ENCODE measurements at places on chromosomes 12 and 14.
A peak's percentile ranks its signal among the peaks of the same experiment; 100 is the strongest.

DNA sequence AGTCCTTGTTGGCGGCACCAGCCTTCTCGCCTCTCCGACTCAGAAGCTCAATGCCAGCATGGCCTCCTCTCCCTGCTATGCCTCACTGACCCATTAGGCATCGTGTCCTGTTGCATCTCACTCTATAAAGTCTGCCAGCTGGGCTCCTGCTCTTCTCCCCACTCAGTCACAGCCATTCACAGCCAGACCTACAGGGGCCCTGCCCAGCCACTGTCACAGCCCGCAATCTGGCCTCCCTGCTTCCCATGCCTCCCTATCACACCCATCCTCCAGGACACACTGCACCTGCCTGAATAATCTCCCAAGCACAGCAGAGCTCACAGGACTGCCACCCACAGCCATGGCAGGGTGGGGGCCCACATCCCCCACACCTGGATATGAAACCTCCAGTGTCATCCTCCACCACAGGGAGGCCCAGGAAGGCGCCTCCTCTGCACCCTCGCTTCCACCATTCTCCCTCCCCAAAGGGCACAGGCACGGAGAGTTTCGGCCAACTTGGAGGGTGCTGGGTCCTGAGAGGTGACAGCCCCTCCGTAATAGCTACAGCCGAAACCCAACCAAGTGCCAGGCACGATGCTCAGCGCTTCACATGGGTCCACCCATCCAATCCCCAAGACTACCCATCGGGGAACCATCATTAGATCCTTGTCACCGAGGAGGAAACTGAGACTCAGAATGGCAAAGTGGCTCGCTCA is 370.3 kb downstream of the BCL11B start:
- no peak for DNase-seq

DNA sequence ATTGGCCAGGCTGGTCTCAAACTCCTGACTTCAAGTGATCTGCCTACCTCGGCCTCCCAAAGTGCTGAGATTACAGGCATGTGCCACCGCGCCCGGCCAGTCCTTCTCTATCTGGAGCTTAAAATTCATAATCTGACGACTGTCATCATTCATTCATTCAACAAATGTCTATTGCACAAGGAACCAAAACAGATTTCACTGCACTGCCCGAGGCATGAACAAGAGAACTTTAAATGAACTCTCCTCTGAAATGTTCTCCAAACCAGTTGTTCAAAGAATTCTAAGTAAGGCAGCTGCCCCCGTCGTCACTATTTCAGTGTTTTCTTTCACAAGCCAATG is 44.8 kb upstream of the METAP2 start:
- DNase-seq, result no peak

GRCh38 chr14:100076606-100077005 is 11.4 kb downstream of the EVL start:
- no peak for DNase-seq

GRCh38 chr12:89103831-89104230 is 248.5 kb downstream of the DUSP6 start:
- DNase-seq, result no peak

GRCh38 chr12:15827136-15827535 is 37.9 kb upstream of the EPS8 start:
- no peak for DNase-seq

DNA sequence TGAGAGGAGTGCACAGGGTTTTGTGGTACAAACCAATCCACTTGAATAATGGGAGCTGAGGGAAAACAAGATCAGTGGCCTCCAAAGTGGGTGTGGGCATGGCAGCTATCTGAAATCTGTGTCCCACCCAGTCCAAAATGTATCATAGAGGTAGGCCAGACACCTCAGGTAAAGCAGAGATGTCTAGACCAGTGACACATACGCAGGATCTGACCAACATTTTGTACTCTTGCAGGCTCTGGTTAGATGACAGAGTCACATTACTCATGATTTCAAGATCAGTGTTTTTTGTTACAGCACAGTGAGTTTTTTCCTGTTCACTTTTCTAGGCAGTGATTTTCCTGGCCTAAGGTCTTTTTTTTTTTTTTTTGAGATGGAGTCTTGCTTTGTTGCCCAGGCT is 211.8 kb downstream of the PCNX1 start:
- DNase-seq, result no peak

GRCh38 chr14:53942970-53943750 is 13.5 kb downstream of the BMP4 start:
- no peak for DNase-seq

GRCh38 chr14:95522556-95522955 is 6.1 kb upstream of the SYNE3 start:
- no peak for DNase-seq

GRCh38 chr14:89801136-89801535 is 153.4 kb downstream of the EFCAB11 start:
- DNase-seq, result no peak

DNA sequence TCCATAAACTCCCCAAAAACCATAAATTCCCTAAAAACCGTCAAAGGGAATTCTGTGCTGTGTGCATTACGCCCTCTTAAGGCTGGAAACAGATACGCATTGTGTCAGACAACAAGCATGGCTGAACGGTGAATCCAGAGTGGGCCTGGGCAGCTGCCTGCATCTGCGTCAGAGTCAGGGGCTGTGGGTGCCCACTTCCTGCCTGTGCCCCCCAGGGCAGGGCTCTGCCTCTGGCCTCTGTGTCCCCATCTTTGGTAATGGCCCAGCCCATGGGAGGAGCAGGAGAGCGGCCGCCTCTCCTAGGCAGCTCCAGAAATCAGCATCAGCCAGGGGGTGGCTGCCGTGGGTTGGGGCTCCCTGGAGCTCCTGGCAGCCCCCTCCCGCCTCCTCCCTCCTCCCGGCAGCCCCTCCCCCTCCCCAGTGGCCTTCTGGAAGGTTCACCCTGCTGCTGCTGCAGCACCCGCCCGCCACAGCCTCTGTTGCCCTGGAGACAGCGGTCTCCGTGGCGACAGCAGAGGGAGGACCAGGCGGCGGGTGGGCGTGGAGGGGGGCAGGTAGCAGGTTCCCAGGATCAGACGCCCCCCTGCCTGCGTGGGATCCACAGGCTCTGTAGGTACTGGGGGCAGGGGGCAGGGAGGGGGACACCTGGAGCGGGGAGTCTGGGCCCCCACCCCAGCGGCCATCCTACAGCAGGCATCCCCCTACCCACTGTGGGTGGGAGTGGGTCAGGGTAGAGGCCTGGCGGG is 5.9 kb downstream of the MMP17 start:
- DNase-seq, result no peak

DNA sequence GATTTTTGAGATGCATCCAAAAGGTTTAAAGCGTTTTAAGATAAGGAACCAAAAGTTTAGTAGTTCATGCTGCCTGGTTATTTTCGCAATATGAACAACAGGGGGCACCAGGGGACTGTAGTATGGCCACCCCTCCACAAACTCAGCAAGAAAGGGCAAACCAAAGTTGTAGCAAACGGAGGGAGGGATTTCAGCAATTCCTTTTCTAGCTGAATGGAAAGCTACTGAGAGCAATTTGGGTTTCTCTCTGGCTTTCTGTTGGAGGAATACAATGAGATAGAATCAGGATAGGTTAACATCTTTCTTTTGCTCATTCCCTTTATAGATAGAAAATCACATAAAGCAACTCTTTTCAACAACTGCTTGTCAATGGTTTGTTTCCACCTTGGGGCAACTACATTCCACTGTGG is 62.5 kb downstream of the DRAM1 start:
- no peak for DNase-seq

DNA sequence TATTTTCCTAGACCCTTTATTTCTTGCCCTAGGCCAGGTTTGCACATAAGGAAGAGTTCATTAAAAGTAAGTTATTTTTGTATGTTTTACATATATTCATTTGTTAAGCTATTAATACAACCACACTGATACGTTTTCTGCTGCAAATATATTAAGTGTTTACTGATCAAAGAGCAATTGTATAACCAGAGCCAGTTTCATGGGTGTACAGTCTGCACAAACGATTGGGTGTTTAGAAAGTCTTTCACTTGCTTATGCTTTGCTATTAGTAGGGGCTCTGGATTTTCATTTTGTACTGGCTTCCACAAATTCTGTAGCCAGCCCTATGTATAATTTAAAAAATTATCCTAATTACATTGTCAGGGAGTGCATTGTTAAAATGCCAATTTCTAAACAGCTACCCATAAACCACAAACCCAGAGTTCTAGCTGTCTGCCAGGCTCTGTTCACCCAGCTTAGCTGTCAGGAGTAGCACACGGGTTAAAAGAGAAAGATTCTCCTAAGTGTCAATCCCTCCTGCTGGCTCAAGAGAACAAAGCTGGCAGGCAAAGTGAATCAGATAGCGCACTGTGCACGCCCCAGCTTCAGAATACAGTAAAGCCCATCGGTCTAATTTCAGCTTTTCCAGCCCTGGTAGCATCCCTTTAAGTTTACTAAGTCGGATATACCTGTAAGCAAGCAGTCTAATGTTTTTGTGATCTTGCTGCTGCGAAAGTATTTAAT is 151.0 kb upstream of the LMO3 start:
- DNase-seq, result no peak

DNA sequence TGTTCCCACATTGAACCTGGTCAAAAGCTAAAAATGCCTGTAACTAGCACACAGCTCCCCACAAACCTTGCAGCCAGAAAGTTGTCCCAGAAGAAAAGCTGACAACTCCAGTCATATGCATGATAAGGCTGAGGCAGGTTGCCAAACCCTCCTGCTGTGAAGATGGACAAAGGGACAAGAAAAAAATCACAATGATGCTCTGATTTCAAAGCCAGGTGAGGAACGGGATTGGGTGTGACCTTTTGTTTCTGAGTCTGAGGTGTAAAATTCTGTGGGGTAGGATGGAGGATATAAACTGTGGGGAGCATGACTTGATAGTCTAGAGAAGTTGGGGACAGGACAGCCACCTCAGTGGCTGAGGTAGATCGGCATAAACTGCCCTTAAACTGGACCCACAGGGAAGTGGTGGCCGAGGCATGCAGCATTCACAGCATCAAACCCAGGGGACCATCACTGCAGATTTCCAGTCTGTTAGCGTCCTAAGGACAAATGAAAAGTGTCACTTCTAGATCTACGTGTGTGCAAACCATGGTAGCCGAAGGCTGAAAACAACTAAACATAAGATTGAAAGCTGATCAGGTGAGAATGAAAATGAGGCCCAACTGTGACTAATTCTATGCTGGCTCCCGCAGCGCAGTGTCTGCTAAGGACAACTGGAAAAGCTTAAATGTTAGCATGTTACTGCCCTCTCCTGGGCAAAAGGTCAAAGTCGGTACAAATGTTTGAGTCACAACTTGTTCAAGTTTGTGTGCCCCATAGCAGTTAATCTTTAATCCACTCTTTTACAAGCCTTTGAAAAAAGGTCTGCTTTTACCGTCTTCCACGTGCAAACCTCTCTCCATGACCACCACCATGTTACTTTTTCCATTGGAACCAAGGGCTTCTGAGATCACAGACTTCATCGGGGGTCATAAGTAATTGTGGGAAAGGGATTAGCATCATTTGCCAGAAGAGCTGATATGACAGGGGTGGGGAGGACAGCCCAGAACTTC is 39.8 kb downstream of the GRIN2B start:
- peak; percentile 38 for DNase-seq

- DNase-seq, result no peak
Observed at GRCh38 chr12:49874142-49874897, 29.4 kb downstream of the FAIM2 start.

- peak; percentile 83 for DNase-seq
Observed at GRCh38 chr14:69879175-69880043, at the start of gene SMOC1. Gene SMOC1, plus strand, starts transcription at chr14:69879416. Its CDS starts 263 bp downstream, at chr14:69879679.

GRCh38 chr12:1226951-1227350 is 235.9 kb downstream of the ERC1 start:
- DNase-seq, result no peak

DNA sequence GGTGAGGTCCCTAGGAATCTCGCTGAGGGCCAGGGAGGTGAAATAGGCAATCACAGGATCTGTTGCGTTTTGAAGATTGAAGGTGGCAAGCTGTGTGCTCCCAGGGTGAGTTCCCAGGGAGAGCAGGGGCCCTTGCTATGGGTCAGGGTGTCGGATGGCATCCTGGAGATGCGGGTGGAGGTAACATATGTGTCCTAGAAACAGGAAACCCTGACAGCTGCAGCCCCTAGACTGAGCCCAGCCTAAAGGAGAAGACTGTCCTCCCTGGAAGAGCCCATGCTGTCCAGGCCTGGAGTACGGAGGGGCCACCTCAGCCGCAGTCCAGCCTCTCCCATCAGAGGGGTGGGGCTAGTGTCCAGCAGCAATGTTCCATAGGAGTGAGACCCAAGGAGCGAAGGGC is 194.2 kb downstream of the NTF3 start:
- DNase-seq, result no peak

DNA sequence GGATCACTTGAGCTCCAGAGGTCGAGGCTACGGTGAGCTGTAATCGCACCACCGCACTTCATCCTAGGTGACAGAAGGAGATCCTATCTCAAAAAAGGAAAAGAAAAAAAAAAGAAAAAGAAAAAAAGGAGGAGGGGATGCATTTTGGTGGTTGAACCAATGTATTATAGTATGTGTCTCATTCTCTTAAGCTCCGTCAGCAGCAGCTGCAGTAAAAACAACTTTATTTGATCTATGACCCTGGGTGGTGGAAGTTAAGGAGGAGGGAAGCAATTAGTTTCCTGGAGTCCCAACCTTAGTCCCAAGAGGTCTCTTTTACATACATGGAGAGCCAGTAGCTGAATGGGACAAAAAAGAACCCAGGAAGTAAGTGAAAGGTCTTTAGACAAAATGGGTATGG is 26.8 kb upstream of the APOF start:
- no peak for DNase-seq

DNA sequence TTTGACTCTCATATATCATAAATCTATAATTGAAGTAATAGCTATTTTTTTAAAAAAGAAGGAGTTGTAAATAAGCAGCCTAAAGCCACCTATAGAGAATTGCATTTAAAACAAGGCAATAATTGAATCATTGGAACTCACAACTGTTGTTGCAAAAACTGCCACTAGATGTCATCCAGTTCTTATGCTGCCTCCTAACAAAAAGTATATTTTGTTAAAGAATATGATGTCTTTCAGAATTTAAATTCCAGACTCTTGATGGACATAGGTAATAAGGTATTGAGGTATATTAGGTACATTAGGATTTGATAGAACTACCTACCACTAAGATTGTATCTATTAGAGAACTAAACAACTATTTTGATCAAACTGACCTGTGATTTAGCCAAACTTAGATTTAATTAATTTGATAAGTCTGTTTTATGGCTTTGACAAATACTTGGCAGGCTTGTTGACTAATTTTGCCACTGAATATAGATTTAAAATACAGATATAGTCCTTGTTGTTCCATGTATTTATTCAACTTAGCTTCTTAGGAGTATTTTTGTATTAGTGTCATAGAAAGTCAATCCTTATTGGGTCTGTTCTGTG is 401.4 kb downstream of the RPL10L start:
- DNase-seq, result peak; percentile 7

GRCh38 chr12:130983328-130984017 is 29.8 kb downstream of the ADGRD1 start:
- no peak for DNase-seq

DNA sequence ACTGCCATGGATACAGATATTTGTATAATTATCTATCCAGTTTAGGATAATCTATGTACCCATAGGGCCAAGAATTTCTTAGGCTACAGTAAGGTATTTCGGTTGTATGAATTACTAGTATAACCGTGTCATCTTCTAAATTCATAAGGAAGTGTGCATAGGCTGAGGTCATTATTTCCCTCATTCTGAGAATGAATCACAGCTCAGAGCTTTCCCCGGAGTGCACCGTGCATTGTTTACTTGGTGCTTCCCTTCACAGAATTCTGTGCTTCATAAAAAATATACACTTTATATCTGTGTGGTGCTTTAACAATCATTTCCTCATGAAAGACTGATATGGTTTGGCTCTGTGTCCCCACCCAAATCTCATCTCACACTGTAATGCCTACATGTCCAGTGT is 514.1 kb downstream of the ETNK1 start:
- no peak for DNase-seq

GRCh38 chr12:113744802-113745395 is 221.2 kb downstream of the RBM19 start:
- DNase-seq, result no peak

GRCh38 chr12:39572551-39572950 is 47.1 kb downstream of the ABCD2 start:
- DNase-seq, result no peak
